ENCODE measurements at places on chromosomes 3 and 15. TPM values are rescaled to one million over a fixed set of nuclear protein-coding genes. Genes with fewer than 3 reads are reported as not detected.

The CLDN1 gene
- 0.18 TPM for total RNA-seq

The PARP15 gene
- 0.82 TPM for total RNA-seq

The ADAMTS17 gene
- not detected for total RNA-seq

The FGF7 gene
- total RNA-seq: 97.7 TPM

The DPPA2 gene
- total RNA-seq: not detected

The CCDC12 gene
- 21.6 TPM for total RNA-seq

The GP5 gene
- 0.49 TPM for total RNA-seq

The TM4SF18 gene
- total RNA-seq: 1.3 TPM

The TPM1 gene
- total RNA-seq: 746 TPM

The CCR4 gene
- total RNA-seq: not detected

The SCAMP2 gene
- total RNA-seq: 18.5 TPM

The GOLGA6L7 gene
- not detected for total RNA-seq

The ZBBX gene
- total RNA-seq: 0.16 TPM

The INKA1 gene
- total RNA-seq: 4.4 TPM

The EPHB3 gene
- total RNA-seq: 4.7 TPM

The SLC22A13 gene
- 0.45 TPM for total RNA-seq

The GOLGA8K gene
- not detected for total RNA-seq

The PLCD1 gene
- total RNA-seq: 20.5 TPM

The SEMA3F gene
- total RNA-seq: 0.74 TPM

The SLC9C1 gene
- 0.33 TPM for total RNA-seq

The CACNA2D3 gene
- not detected for total RNA-seq

The GATM gene
- 0.57 TPM for total RNA-seq

The PLAAT1 gene
- total RNA-seq: 0.90 TPM

The LINGO1 gene
- not detected for total RNA-seq

The NLGN1 gene
- total RNA-seq: 6.1 TPM

The CSPG5 gene
- 0.09 TPM for total RNA-seq

The MESP1 gene
- total RNA-seq: 0.49 TPM

The P2RY13 gene
- not detected for total RNA-seq

The IDH2 gene
- 28.6 TPM for total RNA-seq

The RARRES1 gene
- 47.8 TPM for total RNA-seq

The KNG1 gene
- total RNA-seq: not detected

The FES gene
- 19.0 TPM for total RNA-seq

The GOLIM4 gene
- 50.0 TPM for total RNA-seq

The MEIS2 gene
- 84.0 TPM for total RNA-seq

The NEK11 gene
- total RNA-seq: 15.3 TPM

The CCDC39 gene
- 0.27 TPM for total RNA-seq

The PAK6 gene
- total RNA-seq: not detected

The SYNM gene
- 3.4 TPM for total RNA-seq

The CRABP1 gene
- total RNA-seq: not detected

The PCOLCE2 gene
- 31.6 TPM for total RNA-seq

The TRAIP gene
- 1.3 TPM for total RNA-seq

The BOC gene
- total RNA-seq: 16.9 TPM

The LTF gene
- not detected for total RNA-seq

The GOLGA8M gene
- total RNA-seq: not detected

The RLBP1 gene
- not detected for total RNA-seq

The MESP2 gene
- total RNA-seq: 2.9 TPM

The DUSP7 gene
- total RNA-seq: 2.9 TPM

The MCF2L2 gene
- total RNA-seq: not detected

The CHRD gene
- total RNA-seq: 4.6 TPM

The CRYGS gene
- total RNA-seq: 1.3 TPM

The GCSAM gene
- not detected for total RNA-seq

The GOLGA8Q gene
- 1.1 TPM for total RNA-seq

The ADCY5 gene
- under 0.01 TPM for total RNA-seq

The EXD1 gene
- total RNA-seq: not detected

Data from fibroblast of the aortic adventitia (primary cell).